ENCODE measurements at places on chromosomes 4 and X.

- no peak for DNase-seq
Measured at GRCh38 chrX:51456814-51457213, 39.6 kb downstream of the NUDT11 start.

DNA sequence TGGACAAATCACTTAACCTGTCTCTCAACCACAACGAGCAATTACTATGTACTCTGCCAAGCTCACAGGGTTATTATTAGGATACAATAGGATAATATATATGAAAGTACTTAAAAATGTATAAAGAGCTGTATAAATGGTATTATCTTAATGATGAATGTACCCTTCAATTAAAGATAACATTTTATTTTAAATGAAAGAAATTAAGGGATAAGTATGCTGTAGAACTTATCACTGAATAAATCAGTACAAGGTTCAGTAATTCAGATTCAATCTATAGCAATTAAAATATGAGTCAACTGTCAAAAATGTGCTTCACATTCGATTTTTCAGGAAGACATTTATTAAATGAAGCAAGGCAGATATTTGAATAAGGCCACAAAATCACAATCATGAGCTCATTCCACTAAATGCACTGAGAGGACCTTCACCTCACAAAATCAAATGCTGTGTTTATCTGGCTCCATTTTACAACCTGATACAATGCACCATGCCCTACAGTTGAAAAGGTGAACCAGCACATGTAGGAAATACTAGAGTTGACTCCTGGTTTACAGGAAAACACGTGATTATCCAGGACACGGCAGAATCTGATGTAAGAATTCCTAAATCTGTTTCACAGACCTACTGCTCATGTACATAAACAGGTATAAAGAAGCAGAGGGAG is 4.4 kb downstream of the LRCH2 start:
- no peak for DNase-seq

- DNase-seq, result peak; percentile 63
Measured at GRCh38 chrX:154013614-154014360, 5.9 kb downstream of the IRAK1 start.

DNA sequence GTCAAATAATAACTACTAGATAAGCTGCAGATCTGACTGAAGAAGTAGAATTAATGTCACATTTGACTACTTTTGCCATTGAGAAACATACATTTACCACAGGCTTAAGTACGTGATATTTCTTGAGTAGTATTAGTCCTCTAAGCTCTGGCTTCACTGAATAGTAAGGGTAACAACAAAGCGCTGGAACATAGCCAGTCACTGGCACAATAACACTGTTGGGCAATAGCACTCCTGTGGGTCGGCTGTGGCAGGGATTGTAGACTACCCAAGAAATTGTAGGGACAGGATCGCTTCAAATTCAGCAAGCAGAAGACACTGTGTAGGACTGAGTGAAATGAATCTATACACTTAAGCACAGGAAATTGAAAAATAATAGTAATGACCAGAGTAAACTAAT is 27.1 kb upstream of the IL15 start:
- no peak for DNase-seq

- no peak for DNase-seq
Measured at GRCh38 chrX:130080791-130081367, 29.4 kb downstream of the ELF4 start.

DNA sequence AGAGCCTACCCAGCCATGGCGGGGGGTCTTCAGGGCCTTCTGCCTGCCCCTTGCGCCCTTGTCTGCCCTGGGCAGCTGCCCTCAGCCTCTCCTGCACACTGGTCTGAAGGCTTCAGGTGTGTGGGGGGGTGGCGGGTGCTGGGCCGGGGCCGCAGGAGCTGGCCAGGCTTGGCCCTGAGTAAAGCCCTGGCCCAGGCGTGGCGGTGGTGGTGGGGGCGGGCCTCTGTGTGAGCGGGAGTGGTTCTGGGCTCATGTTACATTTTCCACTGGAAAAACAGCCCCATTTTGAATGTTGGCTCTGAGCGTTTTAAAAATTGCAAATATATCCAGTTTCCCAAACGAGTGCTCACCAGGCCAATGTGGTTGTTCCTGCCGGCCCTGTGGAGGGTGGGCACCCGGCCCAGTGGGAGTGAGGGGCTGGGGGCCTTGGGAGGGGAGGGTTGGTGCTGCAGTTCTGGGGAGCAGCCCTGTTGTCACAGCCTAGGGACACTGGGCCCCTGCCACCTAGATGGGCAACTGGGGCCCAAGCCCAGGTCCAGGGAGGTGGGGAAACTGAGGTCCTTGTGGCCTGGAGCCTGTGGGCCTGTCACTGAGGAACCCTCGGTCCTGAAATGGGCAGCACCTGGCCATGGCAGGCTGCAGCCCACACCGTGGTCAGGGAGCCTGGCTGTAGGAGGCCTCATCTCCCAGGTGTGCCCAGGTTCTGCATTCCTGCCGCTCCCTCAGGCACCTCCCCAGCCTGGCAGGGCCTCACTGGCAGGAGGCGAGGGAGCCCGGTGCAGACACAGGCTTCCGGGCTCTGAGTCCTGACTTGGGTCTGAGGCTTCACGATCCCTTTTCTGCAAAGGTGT is 28.3 kb downstream of the FGFRL1 start:
- no peak for DNase-seq

- DNase-seq, result peak; percentile 63
Measured at GRCh38 chr4:37243051-37243450, 1.5 kb upstream of the NWD2 start.

GRCh38 chr4:75679876-75680575 is 6.8 kb upstream of the G3BP2 start:
- no peak for DNase-seq

GRCh38 chr4:159900562-159900961 is 797.7 kb downstream of the RAPGEF2 start:
- no peak for DNase-seq

- DNase-seq, result no peak
Measured at GRCh38 chrX:17395154-17395553, 20.2 kb downstream of the NHS start.

DNA sequence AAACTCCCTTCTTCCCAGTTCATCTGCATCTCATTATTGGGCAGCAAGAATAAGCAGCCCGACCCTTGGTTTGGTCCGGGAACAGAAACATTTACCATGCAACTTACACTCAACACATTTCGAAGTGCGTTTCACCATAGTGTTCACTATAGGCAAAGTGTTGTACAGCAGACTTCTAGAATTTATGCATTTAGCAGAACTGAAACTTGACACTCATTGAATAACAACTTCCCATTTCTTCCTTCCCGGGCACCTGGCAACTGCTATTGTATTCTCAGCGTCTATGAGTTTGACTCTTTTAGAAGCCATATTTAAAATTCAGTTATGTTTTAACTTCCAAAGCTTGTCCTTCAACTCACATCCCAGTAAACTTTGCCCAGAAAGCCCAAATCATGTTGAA is 840.6 kb downstream of the NLGN4X start:
- no peak for DNase-seq

DNA sequence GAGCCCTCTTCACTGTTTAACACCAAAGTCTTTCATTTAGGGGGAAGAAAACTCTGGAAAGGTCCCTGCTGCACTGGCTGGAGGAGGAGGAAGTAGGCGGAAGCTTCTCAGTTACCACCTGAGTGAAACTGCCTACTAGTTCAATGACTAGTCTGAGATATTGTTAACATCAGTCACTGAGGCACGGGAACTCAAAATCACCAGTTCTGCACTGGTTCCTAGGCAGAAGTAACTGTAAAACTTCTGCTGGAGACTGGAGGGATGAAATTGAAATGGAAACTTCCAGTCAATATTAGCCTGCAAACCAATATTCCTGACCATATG is 178.3 kb downstream of the SNCA start:
- no peak for DNase-seq

DNA sequence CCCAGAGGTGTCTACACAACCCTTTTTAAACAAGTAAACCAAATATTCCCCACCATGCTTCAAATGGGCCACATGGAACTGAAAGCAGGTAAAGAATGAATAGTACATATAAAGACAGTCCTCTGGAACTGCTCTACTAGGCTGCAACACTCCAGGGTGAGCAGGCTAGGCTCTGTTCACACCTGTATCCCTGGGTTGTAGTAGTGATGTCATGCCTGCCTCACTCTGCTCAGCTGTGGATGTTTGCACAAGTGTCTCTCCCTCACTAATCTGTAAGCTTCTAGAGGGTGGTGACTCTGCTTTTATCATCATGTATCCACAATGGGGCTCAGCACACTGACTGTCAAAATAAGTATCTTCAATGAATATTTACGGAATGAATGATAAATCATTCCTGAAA is 20.4 kb downstream of the LEF1 start:
- no peak for DNase-seq

GRCh38 chrX:50073601-50074000 is 127.2 kb downstream of the AKAP4 start:
- DNase-seq, result no peak

GRCh38 chr4:19880206-19880605 is 371.5 kb upstream of the SLIT2 start:
- DNase-seq, result no peak

DNA sequence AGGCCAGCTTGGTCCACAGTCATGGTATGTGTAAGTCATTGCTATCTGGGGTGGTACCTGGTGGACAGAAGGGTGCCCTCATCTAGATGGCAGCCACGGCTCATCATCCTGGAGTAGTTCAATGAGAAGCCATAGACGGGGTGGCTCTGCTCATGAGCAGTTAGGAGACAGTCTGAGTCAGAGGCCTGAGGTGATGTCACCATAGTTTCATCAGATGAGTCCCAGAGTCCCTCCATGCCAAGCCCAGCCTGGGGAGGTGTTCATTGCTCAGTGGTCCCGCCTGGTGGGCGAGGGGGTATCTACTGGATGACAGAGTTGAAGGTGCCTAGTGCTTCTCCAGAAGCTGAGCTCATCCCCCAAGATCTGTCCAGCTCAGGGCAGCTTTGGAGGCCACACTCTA is 49.8 kb downstream of the DLG3 start:
- no peak for DNase-seq

- DNase-seq, result no peak
Measured at GRCh38 chr4:86043755-86044592, 315.9 kb downstream of the MAPK10 start.

- DNase-seq, result no peak
Measured at GRCh38 chrX:9947131-9947794, 19.9 kb upstream of the CLDN34 start.

- no peak for DNase-seq
Measured at GRCh38 chrX:150683536-150684146, 9.6 kb upstream of the MTMR1 start.

Data from H9 (cell line).